ENCODE measurements at places on chromosomes 7 and 10.

DNA sequence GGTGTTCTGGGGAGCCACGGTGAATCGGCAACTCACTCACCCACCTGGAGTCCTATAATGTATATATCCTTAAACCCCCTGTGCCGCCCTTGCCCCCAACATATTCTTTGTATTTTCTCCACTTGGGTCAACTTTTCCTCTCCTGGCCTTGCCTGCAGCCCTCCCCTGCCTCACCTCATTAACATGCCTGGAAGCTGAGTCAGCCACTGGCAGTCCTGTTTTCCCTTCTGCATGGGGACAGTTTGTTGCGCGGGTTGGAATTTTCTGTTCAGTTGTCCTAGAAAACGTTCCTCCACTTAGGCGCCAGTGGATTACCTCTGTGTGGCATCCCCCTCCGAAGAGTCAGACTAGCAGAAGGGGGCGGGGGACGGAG is 97.4 kb downstream of the C10orf105 start:
- DNase-seq = peak; percentile 11

DNA sequence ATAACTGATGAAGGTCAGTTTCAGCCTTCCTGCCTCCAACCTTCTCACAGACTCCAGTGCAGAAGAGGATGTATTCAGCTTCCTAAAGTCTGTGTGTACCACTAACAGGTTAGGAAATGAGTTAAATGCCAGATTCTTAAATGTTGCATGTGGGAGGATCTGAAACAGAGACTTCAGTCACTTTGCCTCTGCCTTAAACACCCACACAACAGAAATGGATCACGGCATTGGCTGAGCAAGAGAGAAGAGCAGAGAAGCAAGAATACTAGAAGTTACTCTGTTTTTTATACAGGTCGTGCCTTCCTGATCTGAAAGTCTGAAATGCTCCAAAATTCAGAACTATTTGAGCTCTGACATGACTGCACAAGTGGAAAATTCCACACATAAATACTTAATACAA is 98.9 kb upstream of the ARHGAP21 start:
- DNase-seq = no peak

GRCh38 chr7:143012001-143012400 is 14.9 kb downstream of the OR9A2 start:
- DNase-seq = no peak

DNA sequence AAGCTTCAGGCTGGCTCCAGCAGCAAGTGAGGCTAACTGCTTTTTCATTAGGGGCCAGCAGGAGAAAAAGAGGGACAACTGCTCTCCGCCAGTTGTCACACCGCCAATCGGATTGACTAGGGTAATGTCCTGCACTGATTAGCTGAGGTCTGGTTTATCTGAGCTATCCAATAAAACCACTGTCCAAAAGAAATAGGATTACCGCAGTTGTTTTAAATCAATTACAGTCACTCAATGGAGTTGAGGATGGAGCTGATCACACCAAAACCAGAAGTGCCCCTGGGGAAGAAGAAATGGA is 351.4 kb upstream of the NPVF start:
- DNase-seq = no peak

- peak; percentile 8 for DNase-seq
These were observed 166.0 kb downstream of the NRG3 start for GRCh38 chr10:82041018-82041417.

All from fibroblast of pulmonary artery (primary cell).